Left kidney (tissue), 8 donors: ENCODE measurements at places on chromosomes 5 and 9. TPM values are rescaled to one million over a fixed set of nuclear protein-coding genes. Genes with fewer than 3 reads are reported as not detected.

GRCh38 chr5:1793966-1794900 lies 5.4 kb downstream of the MRPL36 start:
- DNase-seq: no peak

Gene CCDC183
- 5.5 TPM for polyA plus RNA-seq

Gene TMC1
- 1.3 TPM for polyA plus RNA-seq

DNA sequence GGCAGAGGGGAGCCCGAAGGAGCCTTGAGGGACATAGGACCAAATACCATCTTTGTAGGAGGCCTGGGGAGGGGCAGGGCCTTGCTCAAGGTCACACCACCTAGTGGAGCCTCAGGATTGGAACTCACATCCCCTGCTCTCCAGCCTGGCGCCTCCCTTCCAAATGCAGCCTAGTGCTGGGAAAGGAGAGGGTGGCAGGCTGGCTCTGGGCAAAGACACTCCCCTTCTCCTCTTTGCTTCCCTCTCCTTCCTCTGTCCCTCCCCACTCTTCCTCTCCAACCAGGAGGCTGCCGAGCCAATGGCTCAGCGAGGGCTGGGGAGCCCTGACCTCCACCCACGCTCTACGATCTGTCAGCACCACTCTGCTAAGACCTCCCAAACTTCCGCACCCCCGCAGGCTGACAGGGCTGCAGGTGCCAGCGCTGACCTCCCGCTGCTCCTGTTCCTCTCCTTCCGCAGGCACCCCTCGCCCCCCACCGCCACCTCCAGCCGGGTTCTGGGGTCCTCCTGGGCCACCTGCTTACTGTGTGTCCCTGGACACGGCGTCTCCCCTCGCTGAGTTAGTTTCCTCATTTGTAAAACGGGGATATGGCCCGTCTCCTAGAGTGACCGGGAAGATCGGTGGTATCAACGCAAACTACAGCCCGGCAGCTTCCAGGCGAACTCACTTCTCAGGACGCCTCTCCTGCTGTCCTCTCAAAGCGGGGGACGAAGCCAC lies 52.9 kb downstream of the C9orf50 start:
- no peak for DNase-seq

Gene MYO10
- 43.8 TPM for polyA plus RNA-seq

Gene HTR1A
- not detected for polyA plus RNA-seq

GRCh38 chr5:167332309-167332708 lies 959.1 kb upstream of the WWC1 start:
- no peak for DNase-seq

GRCh38 chr5:96035796-96036195 lies 74.1 kb upstream of the ELL2 start:
- no peak for DNase-seq

- DNase-seq: no peak
These were observed 127.6 kb downstream of the SLF1 start for GRCh38 chr5:94745786-94746730.

Gene RETREG1
- polyA plus RNA-seq: 43.1 TPM

Gene MAMDC4
- polyA plus RNA-seq: 5.4 TPM

GRCh38 chr9:112571624-112572355 lies 85.2 kb downstream of the KIAA1958 start:
- DNase-seq: peak; percentile 61

Gene ANKRD33B
- 1.5 TPM for polyA plus RNA-seq

DNA sequence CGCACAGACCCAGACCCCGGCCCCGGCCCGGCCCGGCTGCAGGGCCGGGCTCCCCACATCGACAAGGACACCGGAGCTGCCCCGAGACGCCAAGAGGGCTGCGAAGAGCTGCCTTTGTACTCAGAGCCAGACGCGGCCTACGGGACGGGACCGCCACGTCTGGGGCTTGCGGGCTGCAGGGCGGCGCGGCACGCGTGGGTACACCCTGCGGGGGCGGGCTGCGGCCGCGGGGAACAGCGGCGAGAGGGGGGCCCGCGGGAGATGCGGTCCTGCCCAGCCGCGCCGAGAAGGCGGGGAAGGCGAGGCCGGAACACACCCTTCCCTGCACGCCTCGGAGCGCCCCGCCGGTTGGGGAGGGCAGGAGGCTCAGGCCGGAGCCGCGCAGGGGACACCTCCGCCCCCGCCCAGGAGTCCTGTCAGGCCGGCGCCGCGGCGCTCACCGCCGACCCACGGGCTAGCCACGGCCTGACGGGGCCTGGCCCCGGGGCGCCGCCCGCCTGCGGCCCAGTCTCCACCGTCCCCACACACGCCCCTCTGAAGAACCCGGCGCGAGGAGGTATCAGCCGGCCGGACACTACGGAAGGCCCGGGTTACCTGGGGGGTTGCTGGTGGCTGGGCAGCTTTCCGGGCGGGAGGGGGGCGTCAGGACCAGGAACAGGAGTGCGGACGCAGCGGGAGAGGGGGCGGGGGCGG lies 478 bp downstream of the RAB14 start:
- DNase-seq: no peak

DNA sequence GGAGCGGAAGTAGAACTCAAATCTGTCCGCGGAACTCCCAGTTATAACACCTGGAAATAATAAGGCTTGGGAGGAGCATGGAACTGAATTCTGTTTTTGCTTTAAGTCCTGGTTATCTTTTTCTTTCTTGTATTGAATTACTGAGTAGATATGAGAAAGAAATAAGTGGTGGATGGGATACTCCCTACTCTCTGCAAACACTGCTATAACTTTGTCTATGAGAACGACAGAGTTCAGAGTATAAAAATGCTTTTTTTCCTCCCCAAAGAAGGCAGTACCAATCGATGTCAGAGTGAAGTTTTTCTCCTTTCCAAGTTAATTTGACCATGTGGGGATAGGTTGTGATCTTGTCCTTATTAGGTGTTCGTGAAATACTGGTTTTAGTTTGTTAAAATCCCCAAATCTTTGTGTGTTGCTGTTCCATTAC lies 1.2 kb downstream of the RIC1 start:
- peak; percentile 59 for DNase-seq

Gene MVB12B
- 15.0 TPM for polyA plus RNA-seq

DNA sequence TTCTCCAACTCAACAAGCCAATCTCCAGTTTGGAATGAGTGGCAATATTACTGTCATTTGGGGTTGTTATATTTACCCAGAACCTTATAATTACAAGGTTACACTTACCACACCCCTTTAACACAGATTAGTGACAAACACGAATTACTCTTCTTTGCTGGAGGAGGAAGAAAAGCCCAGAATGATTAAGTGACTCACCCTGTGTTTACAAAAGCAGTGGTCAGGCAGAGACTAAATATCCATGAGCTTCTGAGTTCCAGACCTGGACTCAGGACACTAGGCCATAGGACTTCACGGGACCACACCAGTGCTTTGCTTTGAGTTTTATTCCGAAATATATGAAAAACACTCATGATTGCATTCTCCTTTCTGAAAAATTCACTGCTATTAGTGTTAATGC lies 370.8 kb downstream of the TLE1 start:
- DNase-seq: no peak

- no peak for DNase-seq
These were observed 2167.2 kb upstream of the C9orf72 start for GRCh38 chr9:29740518-29740917.

GRCh38 chr5:142860270-142860669 lies 90.1 kb downstream of the ARHGAP26 start:
- no peak for DNase-seq

DNA sequence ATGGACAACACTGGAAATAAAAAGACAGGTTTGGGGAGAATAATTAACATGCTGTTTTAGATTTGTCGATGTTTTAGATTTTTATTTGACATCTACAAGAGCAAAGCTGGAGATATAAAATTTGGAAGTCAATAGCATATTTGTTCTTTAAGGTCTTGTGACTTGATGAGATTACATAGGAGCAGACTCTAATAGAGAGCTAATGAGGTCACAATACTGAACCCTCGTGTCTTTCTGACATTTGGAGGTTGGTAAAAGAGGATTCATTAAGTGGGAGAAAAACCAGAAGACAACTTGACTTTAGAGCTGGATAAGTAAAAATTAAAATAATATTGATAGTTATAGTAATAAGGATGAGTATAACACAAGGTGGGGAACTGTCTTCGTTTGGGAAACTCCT lies 322.7 kb upstream of the SEMA6A start:
- no peak for DNase-seq

GRCh38 chr5:65013166-65013565 lies 244.4 kb downstream of the CWC27 start:
- DNase-seq: no peak

DNA sequence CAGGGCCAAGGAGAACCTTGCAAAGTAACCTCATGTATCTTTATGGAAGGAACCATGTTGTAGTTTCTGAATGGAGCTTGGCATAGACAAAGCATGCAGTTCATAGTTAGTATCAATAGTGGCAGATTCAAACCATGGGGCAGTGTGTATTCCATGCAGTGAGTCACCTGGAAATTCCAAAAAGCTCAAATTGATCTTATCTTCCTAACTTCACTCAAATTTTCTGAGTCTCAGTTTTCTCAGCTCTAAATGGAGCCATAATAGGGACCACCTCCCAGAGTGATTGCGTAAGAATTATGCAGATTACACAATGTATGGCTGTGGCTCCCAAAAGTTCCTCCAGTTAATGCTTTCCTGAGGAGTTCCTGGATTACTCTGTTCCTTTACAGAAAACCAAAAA lies 549.9 kb upstream of the KLF4 start:
- DNase-seq: no peak

GRCh38 chr9:89444925-89445765 lies 52.8 kb downstream of the SEMA4D start:
- no peak for DNase-seq

DNA sequence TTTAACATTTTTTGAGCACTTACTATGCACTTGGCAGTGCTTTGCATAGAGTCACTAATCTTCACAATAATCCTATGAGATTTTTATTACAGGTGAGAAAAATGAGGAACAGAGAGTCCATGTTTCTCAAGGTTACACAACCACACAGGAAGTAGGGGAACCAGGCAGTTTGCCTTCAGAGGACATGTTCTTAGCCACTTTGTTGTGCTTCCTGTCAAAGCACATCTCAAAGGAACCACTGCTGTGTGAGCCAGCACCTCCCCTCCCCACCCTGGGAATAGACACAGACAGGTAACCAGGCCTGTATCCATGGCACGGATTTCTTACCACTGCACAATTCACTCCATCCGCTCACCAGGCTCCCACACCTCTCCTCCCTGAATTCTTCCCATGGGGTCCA lies 6.3 kb upstream of the DNAJB5 start:
- no peak for DNase-seq

DNA sequence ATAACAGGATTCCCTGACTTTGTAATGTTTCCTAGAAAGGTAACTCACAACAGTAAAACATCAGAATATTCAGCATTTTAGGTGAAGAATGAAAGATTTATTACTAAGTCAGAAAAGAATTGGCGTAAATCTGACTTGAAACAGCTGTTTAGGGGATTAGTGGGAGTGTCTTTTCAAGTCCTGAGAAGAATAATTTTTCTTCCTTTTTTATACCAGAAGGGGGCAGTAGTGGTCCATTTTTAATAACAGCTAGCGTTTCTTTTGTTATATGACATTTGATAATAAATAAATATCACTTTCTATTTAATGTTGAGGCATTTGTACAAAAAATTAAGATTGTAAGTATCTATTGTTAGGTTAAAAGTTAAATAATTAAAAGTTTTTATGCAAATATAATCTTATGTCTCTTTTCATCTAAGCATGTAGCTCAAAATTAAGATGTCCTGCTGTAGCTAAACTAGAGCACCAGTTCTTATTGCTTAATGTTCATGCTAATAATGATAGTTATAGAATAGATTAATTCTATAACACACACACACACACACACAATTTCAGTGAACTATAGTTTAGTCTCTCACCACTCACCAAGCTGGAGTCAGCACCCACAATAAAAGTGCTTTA lies 258.7 kb upstream of the ARRDC3 start:
- peak; percentile 62 for DNase-seq

GRCh38 chr9:34176089-34176488 lies 2.8 kb upstream of the UBAP1 start:
- no peak for DNase-seq

DNA sequence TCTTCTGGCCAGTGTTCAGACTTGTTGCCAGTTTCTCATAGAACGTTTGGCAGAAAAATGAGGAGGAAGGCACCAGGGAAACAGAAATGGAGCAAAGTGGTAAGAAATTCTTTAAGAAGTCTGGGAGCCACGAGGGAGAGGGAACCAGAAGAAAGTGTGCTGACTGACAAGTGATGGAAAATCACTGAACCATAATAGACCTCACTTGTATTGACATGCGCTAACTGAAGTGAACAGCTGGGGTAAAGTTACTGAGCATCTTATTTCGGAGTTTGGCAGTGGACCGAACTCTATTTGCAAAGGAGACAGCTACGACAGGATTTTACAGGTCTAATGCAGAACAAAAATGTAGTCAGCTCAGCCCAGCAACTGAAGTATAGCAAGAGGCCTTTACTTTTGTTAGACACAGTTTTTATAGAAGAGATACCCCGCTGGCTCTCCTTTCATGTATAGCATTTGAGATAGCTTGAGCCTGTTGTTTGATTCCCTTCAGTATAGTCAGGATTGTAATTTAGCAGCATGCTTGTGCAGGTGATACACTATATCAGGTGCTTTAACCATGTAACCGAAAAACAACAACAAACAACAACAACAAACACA lies 53.6 kb downstream of the HMHB1 start:
- no peak for DNase-seq

- DNase-seq: no peak
These were observed 11.1 kb downstream of the URM1 start for GRCh38 chr9:128382261-128382660.
